ENCODE measurements at places on chromosomes 5 and 9.

DNA sequence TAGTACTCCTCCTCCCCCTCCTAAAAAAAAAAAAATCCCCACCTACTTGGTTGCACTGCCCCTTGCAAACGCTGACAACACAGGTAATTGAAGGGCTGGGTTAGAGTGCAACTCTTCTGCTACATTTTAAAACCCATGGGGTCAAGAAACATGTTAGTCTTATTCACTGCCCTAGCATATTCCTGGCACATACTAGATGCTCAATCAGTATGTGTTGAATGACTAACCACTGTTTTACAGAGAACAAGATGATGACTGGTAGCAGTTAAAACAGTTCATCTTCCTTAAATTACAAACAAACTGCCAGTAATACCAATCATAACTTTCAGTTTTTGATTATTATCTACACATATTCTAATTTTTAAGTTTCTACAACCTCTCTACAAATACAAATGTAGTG lies 124.4 kb downstream of the NFIB start:
- DNase-seq: no peak

DNA sequence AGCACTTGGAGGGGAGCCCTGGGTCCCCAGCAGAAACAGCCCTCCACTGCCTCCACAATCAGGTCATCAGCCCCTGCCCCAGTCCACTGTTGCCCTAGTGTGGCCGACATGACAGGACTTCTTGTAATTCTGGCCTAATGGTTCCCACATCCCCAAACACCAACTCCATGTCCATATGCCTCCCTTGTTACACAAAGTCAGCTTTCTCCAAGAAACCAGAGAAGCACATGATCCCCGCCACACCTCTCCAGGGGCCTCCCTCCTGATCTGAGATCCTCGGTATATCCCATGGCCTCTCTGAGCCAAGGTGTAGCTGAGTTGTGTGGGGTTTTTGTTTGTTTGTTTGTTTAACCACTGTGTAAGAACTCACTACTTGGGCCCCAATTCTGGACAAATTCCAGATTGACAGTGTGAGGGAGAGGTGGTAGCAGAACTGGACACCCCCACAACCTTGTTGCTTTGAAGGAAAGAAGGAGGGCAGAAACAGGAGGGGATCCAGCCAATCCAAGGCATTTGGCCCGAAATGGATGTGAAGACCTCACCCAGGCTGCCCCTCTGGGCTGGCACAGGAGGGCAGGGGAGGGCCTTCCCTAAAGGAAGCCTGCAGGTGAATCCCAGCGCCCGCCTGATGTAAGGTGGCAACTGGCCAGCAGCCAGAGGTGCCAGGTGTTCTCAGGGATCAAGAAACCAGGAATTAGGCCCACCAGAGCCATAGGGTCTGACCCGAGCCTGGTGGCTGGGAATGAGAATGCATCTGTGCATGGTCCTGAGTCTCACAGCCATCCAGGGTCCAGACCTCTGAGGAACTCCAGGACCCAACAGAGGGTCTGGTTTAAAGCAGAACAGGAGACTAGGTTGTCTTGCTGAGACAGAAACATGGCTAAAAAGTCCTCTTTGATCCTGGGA lies 13.4 kb downstream of the IRF1 start:
- DNase-seq: no peak

DNA sequence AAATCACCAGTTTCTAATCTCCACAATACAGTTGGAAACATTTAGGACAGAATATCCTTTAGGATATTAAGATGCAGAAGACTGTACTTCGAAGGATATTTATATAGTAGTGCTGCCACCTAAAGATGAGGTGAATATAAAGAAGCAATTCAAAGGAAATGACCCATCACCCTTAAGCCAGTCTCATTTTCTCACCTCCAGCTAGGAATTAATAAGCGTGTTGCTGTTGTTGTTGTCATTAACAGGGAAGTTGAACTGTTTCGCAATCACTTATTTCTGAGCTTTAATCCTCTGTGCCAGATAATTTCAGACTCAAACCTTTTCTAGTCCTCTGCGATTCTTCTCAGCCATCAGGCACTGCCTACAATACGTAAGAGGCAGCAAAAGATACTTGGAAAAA lies 7.8 kb upstream of the PURA start:
- DNase-seq: no peak

GRCh38 chr9:13034694-13035002 lies 244.8 kb downstream of the MPDZ start:
- DNase-seq: no peak
